ENCODE measurements at places on chromosomes 12 and 14. TPM values are rescaled to one million over a fixed set of nuclear protein-coding genes. Genes with fewer than 3 reads are reported as not detected.
A peak's percentile ranks its signal among the peaks of the same experiment; 100 is the strongest.

The HOXC6 gene
- not detected for total RNA-seq

GRCh38 chr12:124354400-124354799 is 59.5 kb downstream of the RFLNA start:
- no peaks in the 10 kb centered on the region for H3K4me1 ChIP-seq
- no peaks in the 10 kb centered on the region for H3K27me3 ChIP-seq
- no peak for DNase-seq

GRCh38 chr12:4954621-4955354 is 45.1 kb downstream of the KCNA1 start:
- H3K4me3 ChIP-seq: no peak overlapping the region
- no peaks in the 10 kb centered on the region for H3K36me3 ChIP-seq
- H3K27me3 ChIP-seq: no peaks in the 10 kb centered on the region
- no peak overlapping the region for H3K27ac ChIP-seq
- H3K4me1 ChIP-seq: no peaks in the 10 kb centered on the region

- no peaks in the 10 kb centered on the region for H3K27me3 ChIP-seq
- DNase-seq: no peak
- H3K36me3 ChIP-seq: no peaks in the 10 kb centered on the region
- H3K4me1 ChIP-seq: peaks cover 23% of the 10 kb centered on the region
- H3K27ac ChIP-seq: no peak overlapping the region
Measured at GRCh38 chr14:92459030-92459949, 54.3 kb upstream of the RIN3 start.

The DAO gene
- total RNA-seq: not detected

- H3K4me1 ChIP-seq: peaks cover 11% of the 10 kb centered on the region
- no peak overlapping the region for H3K27ac ChIP-seq
- no peak overlapping the region for H3K4me3 ChIP-seq
- H3K27me3 ChIP-seq: no peaks in the 10 kb centered on the region
Measured at GRCh38 chr12:26746121-26746714, 86.8 kb downstream of the ITPR2 start.

The CLEC9A gene
- total RNA-seq: not detected

GRCh38 chr12:53561590-53561953 is 54.3 kb upstream of the NPFF start:
- H3K4me1 ChIP-seq: no peaks in the 10 kb centered on the region
- no peaks in the 10 kb centered on the region for H3K36me3 ChIP-seq
- no peaks in the 10 kb centered on the region for H3K27me3 ChIP-seq
- no peak overlapping the region for H3K4me3 ChIP-seq
- no peak overlapping the region for H3K27ac ChIP-seq

DNA sequence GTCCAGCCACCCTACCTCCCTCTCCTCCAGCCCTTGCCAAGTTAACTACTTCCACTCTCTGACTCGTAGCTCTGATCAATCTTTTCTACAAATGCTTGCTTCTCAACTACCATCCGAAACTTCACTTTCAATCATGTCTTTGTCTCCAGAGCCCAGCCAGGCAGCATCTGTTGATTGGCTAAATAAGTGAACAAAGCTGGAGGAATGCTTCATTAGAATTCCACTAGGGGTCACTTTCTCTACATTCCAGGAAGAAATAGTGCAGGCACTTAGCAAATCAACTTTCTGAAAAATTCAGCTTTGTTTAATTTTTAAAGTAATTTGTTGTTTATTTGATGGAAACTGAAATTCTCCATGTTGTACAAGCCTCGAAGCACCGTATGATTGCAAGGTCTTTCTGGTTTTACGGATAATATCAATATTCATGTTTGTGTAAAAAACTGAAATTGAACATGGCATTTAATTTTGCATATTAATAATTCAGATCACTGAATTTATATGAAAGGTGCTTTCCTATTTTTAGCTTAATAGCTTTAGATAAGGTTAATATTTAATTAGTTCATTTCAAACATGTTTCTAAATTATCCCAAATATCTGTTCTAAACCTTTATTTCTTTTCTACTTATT is 32.4 kb upstream of the HELB start:
- H3K27ac ChIP-seq: no peak overlapping the region
- no peaks in the 10 kb centered on the region for H3K4me1 ChIP-seq
- no peak overlapping the region for H3K4me3 ChIP-seq
- no peaks in the 10 kb centered on the region for H3K36me3 ChIP-seq

The LRTM2 gene
- not detected for total RNA-seq

GRCh38 chr12:94128280-94128679 is 20.1 kb upstream of the PLXNC1 start:
- no peak overlapping the region for H3K4me3 ChIP-seq
- no peak for DNase-seq
- H3K36me3 ChIP-seq: no peaks in the 10 kb centered on the region
- peaks cover 16% of the 10 kb centered on the region for H3K4me1 ChIP-seq
- no peaks in the 10 kb centered on the region for H3K27me3 ChIP-seq
- H3K27ac ChIP-seq: no peak overlapping the region

DNA sequence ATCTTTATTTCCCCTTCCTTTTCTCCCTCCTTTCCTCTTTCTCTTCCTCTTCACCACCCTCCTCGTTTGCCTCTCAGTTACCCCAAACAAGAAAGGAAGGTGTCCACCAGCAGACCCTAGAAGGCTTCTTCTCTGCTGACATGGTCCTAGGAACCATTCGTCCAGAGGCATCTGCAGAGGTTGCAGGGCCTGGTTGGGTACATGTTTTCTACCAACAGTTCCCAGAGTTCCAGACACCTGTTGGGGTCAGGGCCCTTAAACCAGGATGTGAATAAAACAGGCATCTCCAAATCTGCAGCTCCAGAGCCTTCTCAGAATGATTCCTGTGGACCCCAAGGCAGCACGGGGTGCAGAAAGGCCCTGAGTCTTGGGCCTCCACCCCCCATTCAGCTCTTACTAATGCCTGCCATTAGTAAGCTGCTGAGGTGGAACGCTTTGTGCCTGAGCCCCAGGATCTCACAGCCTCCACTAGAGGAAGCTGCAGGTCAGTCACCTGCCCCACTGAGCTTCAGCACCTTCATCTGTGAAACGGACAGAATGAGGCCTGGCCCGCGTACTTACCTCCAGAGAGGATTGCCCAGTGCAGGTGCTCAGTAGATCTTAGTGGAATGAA is 130.4 kb downstream of the DICER1 start:
- H3K27me3 ChIP-seq: no peaks in the 10 kb centered on the region
- H3K36me3 ChIP-seq: no peaks in the 10 kb centered on the region
- H3K4me3 ChIP-seq: no peak overlapping the region
- no peak for DNase-seq
- no peaks in the 10 kb centered on the region for H3K4me1 ChIP-seq

The MLXIP gene
- total RNA-seq: 115 TPM

- no peaks in the 10 kb centered on the region for H3K36me3 ChIP-seq
- no peak for DNase-seq
- no peak overlapping the region for H3K27ac ChIP-seq
- no peak overlapping the region for H3K4me3 ChIP-seq
Measured at GRCh38 chr12:90631591-90632212, 323.3 kb downstream of the CCER1 start.

The SLC8A3 gene
- total RNA-seq: 0.13 TPM

GRCh38 chr14:102644523-102644922 is 52.1 kb downstream of the RCOR1 start:
- DNase-seq: no peak
- H3K27me3 ChIP-seq: no peaks in the 10 kb centered on the region
- no peak overlapping the region for H3K27ac ChIP-seq
- no peaks in the 10 kb centered on the region for H3K36me3 ChIP-seq

The TAPBPL gene
- 52.9 TPM for total RNA-seq

DNA sequence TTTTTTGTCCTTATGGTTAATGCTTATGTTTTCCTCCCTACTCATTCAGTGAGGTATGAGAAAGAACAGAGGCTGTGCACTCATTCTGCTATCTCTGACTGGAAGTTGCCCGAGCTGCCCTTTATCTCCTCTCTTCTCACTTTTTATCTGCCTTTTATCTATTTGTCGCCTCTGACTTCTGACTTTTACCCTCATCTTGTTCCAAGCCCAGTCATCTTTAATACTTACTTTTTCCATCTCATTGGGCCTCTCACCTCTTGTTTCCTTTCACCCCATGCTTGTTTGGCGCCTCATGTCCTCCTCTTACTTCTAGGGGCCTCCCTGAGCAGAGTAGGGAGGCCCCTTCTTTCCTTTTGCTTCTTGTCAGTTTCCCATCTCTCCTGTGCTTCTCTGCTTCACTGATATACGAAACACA is 50.7 kb downstream of the DIP2B start:
- no peaks in the 10 kb centered on the region for H3K4me1 ChIP-seq
- H3K27ac ChIP-seq: no peak overlapping the region
- DNase-seq: no peak
- no peaks in the 10 kb centered on the region for H3K36me3 ChIP-seq
- no peak overlapping the region for H3K4me3 ChIP-seq
- no peaks in the 10 kb centered on the region for H3K27me3 ChIP-seq

GRCh38 chr14:72573725-72574417 is 320.0 kb downstream of the DPF3 start:
- no peaks in the 10 kb centered on the region for H3K36me3 ChIP-seq
- H3K27me3 ChIP-seq: no peaks in the 10 kb centered on the region
- no peaks in the 10 kb centered on the region for H3K4me1 ChIP-seq
- no peak overlapping the region for H3K27ac ChIP-seq
- DNase-seq: no peak

GRCh38 chr12:88339966-88340365 is 197.9 kb downstream of the TMTC3 start:
- no peaks in the 10 kb centered on the region for H3K27me3 ChIP-seq
- no peak for DNase-seq
- no peak overlapping the region for H3K4me3 ChIP-seq
- H3K4me1 ChIP-seq: no peaks in the 10 kb centered on the region

The RNF212B gene
- total RNA-seq: not detected

The RD3L gene
- not detected for total RNA-seq

The PPP1R3E gene
- total RNA-seq: 35.7 TPM

- H3K27me3 ChIP-seq: no peaks in the 10 kb centered on the region
- no peak within 1 kb of the TSS for H3K4me3 ChIP-seq
- no peak for DNase-seq
- no peaks in the 10 kb centered on the region for H3K4me1 ChIP-seq
- no peak within 1 kb of the TSS for H3K27ac ChIP-seq
Measured at GRCh38 chr12:20368114-20368650, at the start of gene PDE3A. Gene PDE3A, plus strand, starts transcription at chr12:20368537. Its CDS starts 748 bp downstream, at chr12:20369285.

DNA sequence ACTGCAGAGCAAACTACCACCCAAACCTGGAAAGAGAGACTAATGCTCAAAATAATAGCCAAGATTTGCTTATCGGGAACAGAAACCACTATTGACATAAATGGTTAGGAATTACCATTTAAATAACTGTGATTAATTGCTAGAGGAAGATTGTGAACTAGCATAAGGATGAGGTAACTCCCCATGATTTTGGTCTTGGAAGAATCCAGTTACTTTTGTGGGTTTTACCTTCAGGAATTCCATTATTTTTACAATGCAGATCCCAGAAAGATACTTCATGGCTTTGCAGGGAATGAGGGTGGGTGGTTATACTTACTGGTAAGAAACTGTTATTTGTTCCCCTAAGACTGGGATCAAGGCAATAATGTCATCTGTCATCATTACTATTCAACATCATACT is 652.9 kb upstream of the FLRT2 start:
- H3K4me3 ChIP-seq: no peak overlapping the region
- no peak overlapping the region for H3K27ac ChIP-seq
- no peaks in the 10 kb centered on the region for H3K36me3 ChIP-seq

GRCh38 chr14:24079491-24080141 is 8.3 kb downstream of the CPNE6 start:
- H3K27me3 ChIP-seq: no peaks in the 10 kb centered on the region
- H3K4me1 ChIP-seq: peaks cover 14% of the 10 kb centered on the region
- DNase-seq: no peak
- no peaks in the 10 kb centered on the region for H3K36me3 ChIP-seq
- no peak overlapping the region for H3K4me3 ChIP-seq
- no peak overlapping the region for H3K27ac ChIP-seq

DNA sequence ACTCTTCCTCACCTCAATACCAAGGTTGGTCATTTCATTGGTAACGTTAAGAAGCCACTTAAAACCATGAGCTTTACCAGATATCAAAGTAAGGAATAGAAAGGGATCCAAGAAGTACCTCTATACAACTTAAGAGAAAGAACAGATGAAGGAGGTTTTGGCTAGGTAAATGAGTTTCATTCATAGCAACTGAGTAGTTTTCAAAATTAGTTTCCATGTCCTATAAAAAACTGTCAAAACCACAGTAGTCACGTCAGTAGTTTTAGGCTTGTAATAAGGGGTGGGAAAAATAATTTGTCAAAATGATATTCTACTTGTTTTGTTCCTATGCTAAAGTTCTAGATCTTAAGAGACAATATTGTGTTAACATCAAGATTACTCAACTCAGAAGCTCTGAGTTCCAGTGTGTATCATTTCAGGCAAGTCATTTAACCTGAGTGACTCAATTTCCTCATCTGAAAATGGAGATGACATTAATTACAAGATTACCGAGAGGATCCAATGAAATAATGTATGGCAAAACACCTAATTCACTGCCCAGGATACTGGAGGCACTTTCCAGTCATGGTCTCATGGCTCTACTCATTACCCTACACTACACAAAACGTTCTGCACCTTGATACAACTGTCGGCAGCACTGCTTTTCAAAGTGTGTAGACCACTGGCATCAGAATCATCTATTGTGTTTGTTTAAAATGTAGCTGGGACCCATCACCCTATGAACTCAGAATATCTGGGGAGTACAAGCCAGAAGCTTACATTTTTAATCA is 24.1 kb upstream of the SLC6A13 start:
- no peak overlapping the region for H3K27ac ChIP-seq
- no peaks in the 10 kb centered on the region for H3K4me1 ChIP-seq
- DNase-seq: no peak
- peaks cover 16% of the 10 kb centered on the region for H3K36me3 ChIP-seq

DNA sequence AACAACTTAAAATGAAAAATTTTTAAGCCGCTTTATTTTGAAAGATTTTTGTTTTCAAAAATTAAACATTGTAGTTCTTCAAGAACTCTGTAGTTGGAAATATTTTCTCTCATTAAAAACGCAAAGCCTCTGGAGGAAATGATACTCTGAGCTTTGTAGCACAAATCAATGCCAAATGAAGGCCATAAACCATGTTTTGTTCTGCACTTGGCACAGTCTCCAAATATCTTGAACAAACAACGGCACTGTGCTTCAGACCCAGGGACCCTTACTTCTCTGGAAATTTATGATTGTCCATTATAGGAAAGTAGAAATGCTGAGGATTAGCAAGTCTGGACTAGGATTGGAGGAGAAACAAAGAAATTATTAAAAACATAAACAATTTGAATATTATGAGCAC is 160.8 kb upstream of the BMP4 start:
- no peaks in the 10 kb centered on the region for H3K4me1 ChIP-seq
- no peak for DNase-seq
- no peaks in the 10 kb centered on the region for H3K27me3 ChIP-seq
- H3K27ac ChIP-seq: no peak overlapping the region
- no peaks in the 10 kb centered on the region for H3K36me3 ChIP-seq

GRCh38 chr12:60539592-60539991 is 943.8 kb downstream of the SLC16A7 start:
- no peaks in the 10 kb centered on the region for H3K27me3 ChIP-seq
- H3K27ac ChIP-seq: no peak overlapping the region
- no peaks in the 10 kb centered on the region for H3K36me3 ChIP-seq
- DNase-seq: no peak
- no peaks in the 10 kb centered on the region for H3K4me1 ChIP-seq

The PALS1 gene
- total RNA-seq: 7.4 TPM

GRCh38 chr12:42144158-42144407 is 591 bp downstream of the GXYLT1 start:
- peaks cover 5% of the 10 kb centered on the region for H3K36me3 ChIP-seq
- H3K27ac ChIP-seq: peak overlapping the region; percentile 62
- no peak for DNase-seq
- peaks cover 7% of the 10 kb centered on the region for H3K4me1 ChIP-seq
- no peaks in the 10 kb centered on the region for H3K27me3 ChIP-seq
